ENCODE measurements at places on chromosomes 6 and 20.

GRCh38 chr6:38169221-38169976 is 349.9 kb downstream of the ZFAND3 start:
- no peak for DNase-seq

DNA sequence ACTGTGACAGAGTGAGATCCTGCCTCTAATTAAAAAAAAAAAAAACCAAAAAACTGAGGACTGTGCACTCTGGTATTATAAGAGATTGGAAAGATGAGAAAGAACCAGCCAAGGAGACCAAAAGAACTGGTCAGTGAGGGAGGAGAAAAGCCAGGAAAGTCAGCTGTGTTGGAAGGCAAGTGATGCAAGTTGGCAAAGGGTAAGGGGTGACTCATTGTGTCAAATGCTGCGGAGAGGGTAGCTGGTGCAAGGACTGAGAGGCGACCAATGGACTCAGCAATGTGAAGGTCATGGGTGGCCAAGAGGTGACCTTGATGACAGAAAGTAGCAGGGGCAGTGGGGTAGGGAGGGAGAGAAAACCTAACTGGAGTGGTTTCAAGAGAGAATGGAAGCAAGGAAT is 27.4 kb upstream of the LRRN4 start:
- no peak for DNase-seq

GRCh38 chr6:33391922-33392594 is 435 bp downstream of the KIFC1 start:
- DNase-seq: no peak

DNA sequence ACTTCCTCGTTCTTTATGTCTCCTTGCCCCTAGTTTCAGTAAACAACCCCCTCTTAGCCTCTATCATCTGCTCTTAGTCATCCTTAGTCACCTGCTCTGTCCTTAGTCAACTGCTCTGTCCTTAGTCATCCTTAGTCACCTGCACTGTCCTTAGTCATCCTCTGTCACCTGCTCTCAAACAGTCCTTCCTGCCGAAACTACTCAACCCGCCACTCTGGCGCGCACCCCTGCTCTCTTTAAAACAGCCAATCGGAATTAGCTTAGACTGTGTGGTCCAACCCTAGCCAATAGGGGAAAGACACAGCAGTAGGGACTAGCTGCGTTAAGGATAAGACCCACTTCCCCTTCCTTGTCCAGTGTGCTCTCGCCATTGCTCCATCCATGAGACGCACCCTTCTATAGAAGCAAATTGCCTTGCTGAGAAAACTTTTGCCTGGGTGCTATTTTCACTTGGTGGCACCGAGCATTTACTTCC is 73.9 kb downstream of the BACH2 start:
- no peak for DNase-seq

GRCh38 chr20:24100370-24101011 is 111.9 kb upstream of the GGTLC1 start:
- DNase-seq: peak; percentile 75

DNA sequence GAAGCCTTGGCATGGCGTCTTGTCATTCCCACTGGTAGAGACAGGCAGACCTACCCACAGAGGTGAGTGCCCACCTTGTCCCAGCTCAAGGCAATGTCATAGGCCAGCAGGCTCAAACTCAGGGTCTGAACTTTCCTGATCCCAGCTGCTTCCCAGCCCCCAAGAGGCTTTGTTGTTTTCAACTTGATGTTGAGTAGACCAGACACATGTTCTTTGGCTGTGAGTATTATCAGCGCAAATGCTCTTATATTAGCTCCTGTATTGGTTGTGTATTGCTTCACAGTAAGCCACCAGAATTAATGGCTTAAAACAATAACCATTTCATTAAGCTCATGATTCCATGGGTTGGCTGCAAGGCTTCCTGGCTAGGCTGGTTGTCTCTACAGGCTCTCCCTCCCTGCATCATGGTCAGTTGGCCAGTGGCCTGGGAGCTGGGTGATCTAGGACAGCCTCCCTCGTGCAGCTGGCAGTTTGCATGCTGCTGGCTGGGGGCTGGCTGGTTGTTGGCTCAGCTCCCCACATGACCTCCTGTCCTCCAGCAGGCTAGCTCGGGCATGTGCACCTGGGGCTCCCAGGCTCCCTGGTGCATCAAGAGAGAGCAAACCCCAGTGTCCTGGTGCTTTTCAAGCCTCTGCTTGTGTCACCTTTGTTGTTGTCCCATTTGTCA is 21.6 kb downstream of the TOX2 start:
- no peak for DNase-seq

DNA sequence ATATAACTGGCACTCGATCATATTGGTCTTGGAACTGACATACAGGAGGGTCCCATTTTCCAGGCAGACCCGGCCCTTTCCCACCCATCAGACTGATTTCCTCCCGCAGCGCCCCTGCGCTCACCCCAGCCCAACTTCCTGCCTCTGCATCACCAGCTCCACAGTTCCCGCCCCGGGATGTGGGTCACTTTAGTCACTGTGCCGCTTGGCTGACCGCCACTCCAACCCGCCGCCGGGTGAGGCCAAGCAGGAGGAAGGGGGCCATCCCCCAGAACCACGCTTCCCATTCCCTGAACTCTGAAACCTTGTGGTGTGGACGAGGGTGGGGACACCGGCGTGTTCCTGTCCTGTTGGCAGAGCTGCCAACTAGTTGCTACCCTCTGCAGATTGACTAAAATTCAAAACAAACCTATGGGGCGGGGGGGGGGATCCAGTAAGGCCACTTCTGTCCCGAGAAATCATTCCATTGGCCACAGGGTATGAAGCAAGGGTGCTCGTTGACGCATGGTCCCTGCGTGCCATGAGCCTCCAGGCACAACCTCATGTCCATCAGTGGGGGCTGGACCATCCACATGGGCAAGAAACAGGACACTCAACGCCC is 12.3 kb downstream of the TGM2 start:
- DNase-seq: no peak

GRCh38 chr6:40854592-40854991 is 184.4 kb downstream of the UNC5CL start:
- DNase-seq: no peak

- DNase-seq: no peak
These were observed 31.2 kb downstream of the ATP9A start for GRCh38 chr20:51736947-51737346.

DNA sequence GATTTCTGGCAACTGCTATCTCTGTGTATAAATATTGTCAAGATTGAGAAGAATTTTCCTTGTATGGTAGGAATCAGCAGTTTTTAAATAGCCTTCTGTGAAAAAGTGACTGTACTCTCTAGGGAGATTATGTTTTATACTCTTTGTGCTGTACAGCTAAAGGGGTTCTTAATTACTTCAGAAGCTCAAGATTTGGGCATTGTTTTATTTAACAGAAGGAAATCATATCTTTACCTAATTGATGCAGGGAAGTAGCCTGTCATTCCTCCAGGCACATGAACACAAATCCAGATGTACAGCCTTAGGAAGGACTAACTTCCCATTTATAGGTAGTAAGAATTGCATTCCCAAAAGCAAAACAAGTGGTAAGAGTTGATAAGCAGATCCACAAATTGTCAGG is 1.3 kb downstream of the CALHM5 start:
- DNase-seq: no peak

DNA sequence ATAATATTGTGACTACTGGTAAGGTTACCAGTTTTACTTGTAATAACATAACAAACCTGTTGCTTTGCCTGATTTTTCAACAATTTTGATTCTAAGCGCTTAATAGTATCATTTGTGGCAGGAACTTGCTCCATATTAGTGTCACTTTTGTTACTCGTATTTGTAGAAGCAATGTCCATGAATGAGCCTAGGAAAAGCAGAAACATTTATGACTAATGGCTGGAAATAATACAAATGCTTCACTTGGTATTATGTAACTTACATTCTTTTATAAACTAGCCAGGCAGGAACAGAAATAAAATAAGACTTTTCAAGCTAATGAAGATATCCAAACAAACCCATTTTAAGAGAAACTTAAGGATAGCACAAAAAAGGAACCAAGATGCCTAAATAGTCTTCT is 38.9 kb downstream of the MAP3K7 start:
- DNase-seq: no peak

DNA sequence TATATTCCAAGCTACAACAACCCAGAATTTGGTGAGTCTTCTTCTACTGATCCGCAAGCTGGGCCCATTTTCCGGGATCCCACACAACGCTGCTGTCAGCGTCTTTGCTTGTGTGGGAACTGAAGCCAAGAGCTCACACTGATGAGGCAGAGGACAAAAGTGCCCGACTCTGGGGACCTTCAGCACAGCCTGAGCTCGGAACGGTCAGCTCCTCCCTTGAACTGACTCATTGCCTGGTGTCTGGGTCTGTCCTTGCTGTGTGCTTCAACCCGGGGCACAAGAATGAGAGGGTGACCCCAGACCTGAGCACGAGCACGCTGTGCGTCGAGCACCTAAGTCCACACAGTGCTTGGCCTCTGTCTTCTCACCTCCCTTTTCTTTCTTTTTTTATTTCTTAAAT is 33.5 kb downstream of the DACT2 start:
- DNase-seq: no peak

- DNase-seq: no peak
These were observed 94.4 kb downstream of the SESN1 start for GRCh38 chr6:109000289-109000688.

DNA sequence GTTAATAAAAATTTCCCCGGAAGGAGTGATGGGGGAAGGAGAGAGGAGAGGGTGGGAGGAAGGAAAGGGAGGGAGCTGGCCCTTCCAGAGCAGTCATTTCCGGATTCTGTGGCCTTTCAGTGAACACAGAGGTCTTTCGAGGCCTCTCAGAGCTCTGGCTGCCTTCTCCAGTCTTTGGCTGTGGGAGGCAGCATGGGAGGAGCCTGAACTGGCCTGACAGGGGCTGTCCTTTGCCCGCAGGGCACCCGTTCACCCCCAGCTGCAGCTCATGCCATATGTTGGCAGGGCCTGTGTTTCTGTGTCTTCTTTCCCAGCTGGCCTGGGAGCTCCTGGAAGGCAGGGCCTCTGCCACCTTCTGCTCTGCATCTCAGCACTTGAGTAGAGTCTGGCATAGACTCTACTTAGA is 95.5 kb downstream of the PPP1R14C start:
- no peak for DNase-seq

DNA sequence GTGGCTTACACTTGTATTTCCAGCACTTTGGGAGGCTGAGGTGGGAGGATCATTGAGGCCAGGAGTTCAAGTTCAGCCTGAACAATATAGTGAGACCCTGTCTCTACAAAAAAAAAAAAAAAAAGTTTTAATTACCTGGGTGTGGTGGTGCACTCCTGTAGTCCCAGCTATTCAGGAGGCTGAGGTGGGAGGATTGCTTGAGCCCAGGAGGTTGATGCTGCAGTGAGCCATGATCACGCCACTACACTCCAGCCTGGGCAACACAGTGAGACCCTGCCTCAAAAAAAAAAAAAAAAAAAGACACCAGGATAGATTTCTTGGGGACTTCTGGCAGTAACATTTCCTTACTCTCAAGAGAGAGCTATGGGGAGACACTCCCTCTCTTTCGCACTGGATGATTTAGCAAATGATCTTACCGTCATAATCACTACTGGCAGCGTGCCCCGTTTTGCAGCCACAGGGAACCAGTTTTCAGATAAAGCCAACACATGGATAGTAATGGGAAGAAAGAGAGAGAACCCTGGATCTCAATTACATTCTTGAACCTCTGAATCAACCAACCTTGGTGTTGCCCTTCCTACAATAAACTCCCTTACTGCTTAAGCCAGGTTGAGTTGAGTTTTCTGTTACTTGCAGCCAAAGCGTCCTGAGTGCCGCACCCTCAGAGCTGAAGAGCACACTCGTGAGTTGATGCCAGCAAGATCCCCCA is 18.1 kb upstream of the PTPN1 start:
- DNase-seq: no peak

- no peak for DNase-seq
These were observed 8.2 kb downstream of the TRERF1 start for GRCh38 chr6:42443312-42444060.

DNA sequence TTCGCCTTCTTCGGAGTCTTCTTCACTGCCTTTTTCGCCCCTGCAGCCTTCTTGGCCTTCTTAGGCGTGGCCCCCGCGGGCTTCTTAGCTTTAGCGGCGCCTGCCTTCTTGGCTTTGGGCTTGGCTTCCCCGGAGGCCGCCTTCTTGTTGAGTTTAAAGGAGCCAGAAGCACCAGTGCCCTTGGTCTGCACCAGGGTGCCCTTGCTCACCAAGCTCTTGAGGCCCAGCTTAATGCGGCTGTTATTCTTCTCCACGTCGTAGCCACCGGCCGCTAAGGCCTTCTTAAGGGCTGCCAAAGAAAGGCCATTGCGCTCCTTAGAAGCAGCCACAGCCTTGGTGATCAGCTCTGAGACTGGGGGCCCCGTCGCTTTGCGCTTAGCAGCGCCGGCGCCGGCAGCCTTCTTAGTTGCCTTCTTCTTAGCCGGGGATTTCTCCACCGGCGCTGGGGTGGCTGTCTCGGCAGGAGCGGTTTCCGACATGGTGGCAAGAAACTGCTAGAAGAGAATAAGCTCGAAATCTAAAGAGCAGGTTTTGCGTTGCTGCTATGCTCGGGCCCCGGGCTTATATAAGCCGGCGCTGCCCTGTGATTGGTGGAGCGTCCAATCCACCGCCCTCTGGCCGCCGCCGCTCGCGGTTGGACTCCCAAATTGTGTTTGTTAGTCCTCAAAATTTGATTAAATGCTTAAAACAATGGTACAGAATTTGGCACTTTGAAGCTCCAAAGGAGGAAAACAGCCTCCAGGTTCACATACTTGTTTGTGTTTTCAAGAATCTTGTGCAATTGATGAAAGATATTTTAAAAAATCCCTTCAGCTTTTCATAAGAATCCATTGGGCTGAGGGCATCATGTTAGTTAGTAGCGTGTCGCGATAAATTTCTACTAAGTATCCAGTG is 44.9 kb downstream of the OR2B2 start:
- DNase-seq: no peak

DNA sequence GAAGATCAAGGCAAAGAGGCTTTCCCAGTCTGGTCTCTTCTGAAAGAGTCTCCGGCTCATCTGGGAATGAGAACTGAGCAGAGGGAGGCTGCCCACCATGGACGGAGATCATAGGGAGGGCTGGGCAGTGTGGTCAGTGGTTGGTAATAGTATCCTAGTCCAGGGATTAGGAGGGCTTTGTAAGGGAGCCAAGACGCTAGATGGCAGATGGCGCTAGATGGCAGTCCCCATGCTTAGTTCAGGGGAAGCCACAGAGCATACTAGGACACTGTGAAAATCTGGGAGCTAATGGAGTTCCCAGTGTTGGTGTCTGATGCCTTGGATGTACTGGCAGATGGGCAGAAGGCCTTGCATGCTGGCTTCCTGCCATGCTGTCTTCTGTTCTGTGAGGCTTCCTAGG is 21.7 kb upstream of the DAAM2 start:
- peak; percentile 28 for DNase-seq

DNA sequence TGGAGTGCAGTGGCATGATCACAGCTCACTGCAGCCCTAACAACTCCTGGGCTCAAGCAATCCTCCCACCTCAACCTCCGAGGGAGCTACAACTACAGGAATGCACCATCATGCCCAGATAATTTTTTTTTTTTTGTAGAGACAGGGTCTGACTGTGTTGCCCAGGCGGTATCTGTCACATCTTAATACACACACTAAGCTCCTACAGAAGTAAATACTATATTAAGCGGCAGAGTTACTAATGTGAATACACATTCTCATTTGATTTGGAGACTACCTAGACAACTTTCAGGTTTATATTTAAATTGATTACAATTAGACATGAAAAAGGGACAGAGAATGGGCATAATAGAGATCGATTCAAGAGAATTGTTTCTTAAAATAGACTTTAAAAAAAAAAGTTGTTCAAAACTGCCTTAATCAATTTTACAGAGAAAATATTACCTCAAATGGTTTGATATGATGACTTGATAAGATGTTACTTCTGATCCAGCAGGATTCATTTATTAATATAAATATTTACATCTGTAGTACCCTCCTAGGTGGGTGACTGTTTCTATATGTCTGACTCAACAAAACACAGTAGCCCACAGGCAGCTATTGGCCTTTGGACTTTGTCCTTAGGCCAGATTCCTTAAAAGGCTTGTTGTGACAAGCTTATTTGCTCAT is 7.1 kb upstream of the LOC128125822 start:
- no peak for DNase-seq
